Esophagus squamous epithelium (tissue), 5 donors: ENCODE measurements at places on chromosomes 7 and 10. TPM values are rescaled to one million over a fixed set of nuclear protein-coding genes. Genes with fewer than 3 reads are reported as not detected.

GRCh38 chr10:104259456-104259855 is 4.8 kb downstream of the GSTO1 start:
- no peak for DNase-seq

Gene ZNF32
- 38.0 TPM for total RNA-seq

Gene GCK
- total RNA-seq: not detected

GRCh38 chr7:93851536-93851935 is 39.0 kb downstream of the TFPI2 start:
- no peak for DNase-seq

DNA sequence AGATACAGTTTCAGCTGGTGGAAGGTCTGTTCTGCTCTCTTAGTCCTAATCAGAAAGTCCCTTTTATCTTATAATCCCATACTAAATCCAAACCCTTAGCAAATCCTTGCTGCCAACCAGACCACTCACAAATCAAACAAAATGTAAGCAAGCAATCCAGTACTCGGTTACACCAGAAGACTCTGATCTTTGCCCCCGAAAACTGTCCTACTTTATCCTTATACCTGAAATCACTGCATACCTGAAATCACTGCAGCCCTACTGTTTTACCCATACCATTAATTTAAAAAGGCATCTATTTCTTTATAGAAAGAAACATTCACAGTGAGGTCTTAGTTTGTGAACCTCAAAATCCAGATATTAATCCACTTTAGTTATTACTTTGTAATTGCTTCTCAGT is 64.7 kb downstream of the GSDME start:
- no peak for DNase-seq

- DNase-seq: no peak
Measured at GRCh38 chr10:60208676-60209269, 180.9 kb downstream of the ANK3 start.

Gene CALY
- not detected for total RNA-seq

Gene POLD2
- 164 TPM for total RNA-seq

Gene H2BK1
- not detected for total RNA-seq

Gene STYXL1
- total RNA-seq: 29.1 TPM

Gene ENTPD1
- 34.5 TPM for total RNA-seq

Gene MINDY4
- 3.9 TPM for total RNA-seq

GRCh38 chr7:25624833-25625232 is 396.5 kb upstream of the NPVF start:
- DNase-seq: no peak

- no peak for DNase-seq
Measured at GRCh38 chr10:34821587-34822585, 6.8 kb upstream of the PARD3 start.

GRCh38 chr7:131546583-131547141 is 9.8 kb downstream of the PODXL start:
- DNase-seq: no peak

- no peak for DNase-seq
Measured at GRCh38 chr10:89095701-89096391, 105.2 kb downstream of the FAS start.

DNA sequence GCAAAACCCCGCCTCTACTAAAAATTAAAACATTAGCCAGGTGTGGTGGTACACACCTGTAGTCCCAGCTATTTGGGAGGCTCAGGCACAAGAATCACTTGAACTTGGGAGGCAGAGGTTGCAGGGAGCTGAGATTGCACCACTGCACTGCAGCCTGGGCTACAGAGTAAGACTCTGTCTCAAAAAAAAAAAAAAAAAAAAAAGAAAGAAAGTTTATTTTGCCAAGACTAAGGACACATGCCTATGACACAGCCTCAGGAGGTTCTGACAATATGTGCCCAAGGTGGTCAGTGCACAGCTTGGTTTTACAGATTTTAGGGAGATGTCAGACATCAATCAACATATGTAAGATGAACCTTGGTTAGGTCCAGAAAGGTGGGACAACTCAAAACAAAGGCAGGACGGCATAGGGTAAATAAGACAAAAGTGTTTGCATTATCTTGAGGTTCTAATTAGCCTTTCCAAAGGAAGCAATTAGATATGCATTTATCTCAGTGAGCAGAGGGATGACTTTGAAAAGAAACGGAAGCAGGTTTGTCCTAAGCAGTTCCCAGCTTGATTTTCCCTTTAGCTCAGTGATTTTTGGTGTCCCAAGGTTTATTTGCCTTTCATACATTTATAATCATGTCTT is 20.7 kb upstream of the OTUD1 start:
- DNase-seq: no peak
